ENCODE measurements at places on chromosomes 12 and 14. TPM values are rescaled to one million over a fixed set of nuclear protein-coding genes. Genes with fewer than 3 reads are reported as not detected.

Gene FAM186B
- 0.12 TPM for total RNA-seq

Gene PZP
- not detected for total RNA-seq

Gene GPD1
- 0.47 TPM for total RNA-seq

DNA sequence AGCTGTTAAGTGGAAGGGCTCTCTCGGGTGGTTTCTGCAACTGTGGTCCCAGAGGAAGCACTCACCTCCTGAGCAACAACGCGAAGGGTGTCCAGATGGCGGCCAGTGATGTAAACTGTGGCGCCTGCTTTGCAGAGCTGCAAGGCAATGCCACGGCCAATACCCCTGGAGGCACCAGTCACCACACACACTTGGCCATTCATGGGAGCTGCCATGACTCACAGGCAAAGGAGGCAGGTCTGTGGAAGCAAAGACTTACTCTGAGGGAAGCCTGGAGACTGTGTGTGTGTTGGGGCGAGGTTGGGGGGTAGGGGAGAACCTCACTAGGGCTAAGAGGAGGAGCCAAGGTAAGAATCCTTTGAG lies 707 bp downstream of the DHRS1 start:
- peak; percentile 38 for DNase-seq

- no peak for DNase-seq
Observed at GRCh38 chr14:22572562-22573058, 16.4 kb downstream of the DAD1 start.

Gene GPR65
- 10.4 TPM for total RNA-seq

- no peak for DNase-seq
Observed at GRCh38 chr12:89261982-89262381, 90.3 kb downstream of the DUSP6 start.

- no peak for DNase-seq
Observed at GRCh38 chr12:62847709-62848108, 87.2 kb downstream of the PPM1H start.

Gene FGF23
- not detected for total RNA-seq

DNA sequence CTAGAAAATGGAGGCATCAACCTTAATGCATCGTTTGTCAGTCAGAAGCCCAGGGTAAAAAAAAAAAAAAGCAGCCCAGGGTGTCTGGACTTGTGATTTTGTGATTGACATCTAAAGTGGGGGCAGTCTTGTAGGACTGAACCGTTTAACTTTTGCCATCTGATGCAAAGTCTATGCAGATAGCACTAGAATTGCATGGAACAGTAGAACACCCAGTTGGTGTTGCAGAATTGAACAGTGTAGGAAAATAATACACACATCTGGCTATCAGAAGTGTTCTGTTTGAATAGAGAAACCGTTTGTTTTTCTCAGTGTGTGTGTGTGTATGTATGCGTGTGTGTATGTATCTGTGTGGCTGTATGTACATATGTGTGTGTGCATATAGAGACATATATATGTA lies 45.0 kb downstream of the SLCO1A2 start:
- DNase-seq = no peak

Gene NKX2-1
- total RNA-seq = not detected

DNA sequence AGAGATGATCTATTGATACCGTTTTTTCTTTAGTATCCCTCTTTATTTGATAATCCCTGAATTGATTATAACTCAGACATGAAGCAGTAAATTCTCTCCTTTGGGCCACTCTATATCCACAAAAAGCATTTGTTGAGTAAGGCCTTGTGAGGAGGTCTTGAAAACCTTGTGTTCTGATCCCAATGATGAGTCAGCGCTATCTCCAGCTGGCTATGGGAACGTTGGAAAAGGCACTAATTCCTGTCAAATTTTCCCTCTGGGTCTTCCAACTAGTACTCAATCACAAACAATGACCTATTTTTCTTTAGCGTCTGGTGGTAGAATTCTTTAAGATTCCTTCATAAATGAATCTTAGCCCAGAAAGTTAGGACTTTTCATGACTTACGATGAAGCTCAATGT lies 168.4 kb upstream of the LRIG3 start:
- DNase-seq = no peak

Data from activated naive CD4-positive, alpha-beta T cell treated with anti-CD3 and anti-CD28 coated beads for 36 hours (primary cell).